ENCODE measurements at places on chromosomes 5 and 9. TPM values are rescaled to one million over a fixed set of nuclear protein-coding genes. Genes with fewer than 3 reads are reported as not detected.

The SLC24A2 gene
- 0.42 TPM for total RNA-seq

DNA sequence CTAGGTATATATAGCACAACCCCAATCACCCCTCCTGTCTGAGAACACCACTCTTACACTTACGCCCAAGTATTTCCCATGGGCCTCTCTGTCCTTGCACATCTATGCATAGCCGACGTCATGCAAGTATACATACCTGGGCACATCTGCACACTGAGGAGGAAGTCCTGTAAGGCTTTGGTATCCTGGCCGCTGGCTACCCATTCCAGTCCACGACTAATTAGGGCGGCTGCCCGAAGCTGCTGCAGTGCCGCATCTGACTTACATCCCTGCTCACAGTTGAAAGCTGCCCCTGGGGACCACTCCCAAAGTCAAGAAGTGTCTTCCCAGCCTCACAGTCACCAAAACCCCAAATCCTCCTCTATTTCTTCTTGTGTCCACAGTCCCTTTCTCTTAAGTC lies 2.4 kb upstream of the VCP start:
- DNase-seq: no peak

DNA sequence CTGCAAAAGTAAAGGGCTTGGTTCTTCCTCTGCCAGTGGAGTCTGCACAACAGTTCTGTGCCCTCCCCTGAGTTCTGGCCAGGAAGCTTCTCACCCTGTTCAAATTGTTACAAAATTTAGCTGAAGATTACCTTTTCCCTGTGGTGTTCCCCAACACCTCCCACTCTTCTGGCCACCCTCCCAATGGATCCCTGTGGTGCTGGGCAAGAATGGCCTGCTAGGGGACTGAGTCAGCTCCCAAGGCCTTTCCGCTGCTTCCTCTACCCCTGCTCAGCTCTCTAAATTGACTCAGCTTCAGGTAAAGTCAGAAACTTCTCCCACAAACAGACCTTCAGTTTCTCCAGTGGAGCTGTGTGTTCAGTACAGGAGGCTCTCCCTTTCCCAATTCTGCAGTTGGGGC lies 186.0 kb downstream of the NR2F1-AS1 start:
- no peak for DNase-seq

DNA sequence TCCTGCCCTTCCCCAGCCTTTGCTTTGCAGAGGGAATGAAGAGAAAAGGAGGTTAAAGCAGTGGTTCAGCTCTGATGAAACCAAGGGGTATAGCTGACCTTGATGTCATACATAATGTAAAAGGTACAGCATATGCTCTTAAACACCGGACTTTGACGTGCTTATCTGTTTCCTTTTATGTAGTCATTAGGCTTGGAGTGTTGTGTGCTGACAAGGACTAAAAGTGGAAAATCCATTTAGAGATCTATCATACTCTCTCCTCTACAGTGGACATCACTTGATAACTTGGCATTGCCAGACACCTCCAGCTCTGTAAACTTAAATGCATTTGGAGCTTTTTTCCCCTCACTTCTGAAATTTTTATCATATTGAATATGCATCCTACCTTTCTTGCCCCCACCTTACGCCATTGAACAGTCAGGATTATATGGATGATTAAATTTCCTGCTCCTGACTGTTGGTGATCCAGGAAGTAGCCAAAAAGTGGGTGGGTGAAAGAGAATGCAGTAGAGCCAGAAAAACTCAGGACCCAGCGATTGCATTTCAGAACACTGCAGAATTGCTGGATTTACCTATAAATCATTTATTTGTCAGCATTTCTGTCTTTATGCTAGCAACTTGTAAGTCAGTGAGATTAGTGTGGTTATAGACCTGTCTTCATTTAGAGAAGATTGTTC lies 4.1 kb downstream of the TNFAIP8 start:
- DNase-seq: no peak
